ENCODE measurements at places on chromosomes 5 and 9. TPM values are rescaled to one million over a fixed set of nuclear protein-coding genes. Genes with fewer than 3 reads are reported as not detected.

Gene DBH
- not detected for total RNA-seq

Gene PCDHB15
- total RNA-seq: 0.70 TPM

Gene PRRX2
- 15.1 TPM for total RNA-seq

Gene GRXCR2
- not detected for total RNA-seq

Gene IPO11
- total RNA-seq: 26.3 TPM

Gene ADRB2
- total RNA-seq: 1.1 TPM

Gene SLC6A7
- not detected for total RNA-seq

Gene PCDHGA6
- total RNA-seq: 2.3 TPM

Gene CDC14B
- 13.5 TPM for total RNA-seq

Gene CDX1
- 0.15 TPM for total RNA-seq

Gene ASPN
- 13.0 TPM for total RNA-seq

Gene OR2V1
- total RNA-seq: not detected

Gene INSL6
- total RNA-seq: not detected

Gene RAB3C
- not detected for total RNA-seq

Gene C5orf52
- total RNA-seq: not detected

Gene TRPM3
- total RNA-seq: 11.9 TPM

Gene FOXD1
- total RNA-seq: 2.5 TPM

Gene CSF1R
- not detected for total RNA-seq

Gene SHROOM1
- total RNA-seq: 1.1 TPM

Gene ARRDC1
- 15.6 TPM for total RNA-seq

Gene C9orf50
- not detected for total RNA-seq

Gene FGF1
- total RNA-seq: 3.8 TPM

Gene WNT8A
- not detected for total RNA-seq

Gene PHF24
- total RNA-seq: under 0.01 TPM

Gene MAP3K1
- total RNA-seq: 4.3 TPM

Gene CCIN
- 2.2 TPM for total RNA-seq

Gene ANKRD18B
- not detected for total RNA-seq

Gene WDR38
- total RNA-seq: not detected

Gene ABLIM3
- total RNA-seq: 6.5 TPM

Gene CTXN3
- total RNA-seq: not detected

Gene PRPF4
- total RNA-seq: 22.4 TPM

Gene CDH18
- 2.0 TPM for total RNA-seq

Gene LECT2
- not detected for total RNA-seq

Gene NME5
- total RNA-seq: 2.1 TPM

Gene PLAC8L1
- not detected for total RNA-seq

Gene TAF11L9
- total RNA-seq: not detected

Gene MAMDC4
- 0.59 TPM for total RNA-seq

Gene CCNO
- total RNA-seq: 0.30 TPM

Gene C5orf58
- total RNA-seq: not detected

Gene RAI14
- 131 TPM for total RNA-seq

Gene ENTPD2
- total RNA-seq: not detected

Gene EQTN
- not detected for total RNA-seq

Gene GALT
- 25.7 TPM for total RNA-seq

Gene ETF1
- 51.6 TPM for total RNA-seq

Gene CLTB
- total RNA-seq: 137 TPM

Gene SPATA31C1
- not detected for total RNA-seq

Gene PRSS3
- 8.0 TPM for total RNA-seq

Gene UBE2QL1
- 0.12 TPM for total RNA-seq

Gene TSSK1B
- 0.12 TPM for total RNA-seq

Gene BTNL8
- total RNA-seq: not detected

Gene KCNIP1
- not detected for total RNA-seq

Gene GRM6
- not detected for total RNA-seq

Gene OR1J2
- 0.30 TPM for total RNA-seq

All from smooth muscle cell of the coronary artery (primary cell).